ENCODE measurements at places on chromosomes 6 and 20.

DNA sequence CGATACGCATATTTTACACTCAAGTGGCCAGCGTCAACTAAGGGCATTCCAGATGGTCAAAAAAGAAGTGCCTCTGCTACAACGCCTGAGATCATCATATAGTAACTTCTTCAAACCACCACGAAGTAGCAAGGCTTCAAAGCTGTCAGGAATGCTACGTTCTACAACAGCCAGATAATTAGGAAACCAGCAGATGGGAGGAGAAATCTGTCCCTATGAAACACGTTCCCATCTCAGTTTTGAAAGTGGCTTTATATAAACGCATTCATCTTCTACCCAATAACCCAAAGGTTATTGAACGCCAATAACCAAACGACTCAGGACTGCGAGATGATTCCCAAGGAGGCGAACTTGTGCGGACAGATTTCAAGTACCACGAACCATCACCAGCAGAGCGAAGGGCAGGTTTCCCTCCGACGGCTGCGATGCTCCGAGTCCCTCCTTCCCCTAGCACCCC, 1.2 kb downstream of the ABHD12 start:
- no peak for DNase-seq

GRCh38 chr6:49890988-49891387, 24.7 kb upstream of the CRISP1 start:
- no peak for DNase-seq

- no peak for DNase-seq
Measured at GRCh38 chr6:3446184-3446583, 10.7 kb downstream of the SLC22A23 start.

- DNase-seq, result no peak
Measured at GRCh38 chr6:22019857-22020256, 277.0 kb downstream of the PRL start.

DNA sequence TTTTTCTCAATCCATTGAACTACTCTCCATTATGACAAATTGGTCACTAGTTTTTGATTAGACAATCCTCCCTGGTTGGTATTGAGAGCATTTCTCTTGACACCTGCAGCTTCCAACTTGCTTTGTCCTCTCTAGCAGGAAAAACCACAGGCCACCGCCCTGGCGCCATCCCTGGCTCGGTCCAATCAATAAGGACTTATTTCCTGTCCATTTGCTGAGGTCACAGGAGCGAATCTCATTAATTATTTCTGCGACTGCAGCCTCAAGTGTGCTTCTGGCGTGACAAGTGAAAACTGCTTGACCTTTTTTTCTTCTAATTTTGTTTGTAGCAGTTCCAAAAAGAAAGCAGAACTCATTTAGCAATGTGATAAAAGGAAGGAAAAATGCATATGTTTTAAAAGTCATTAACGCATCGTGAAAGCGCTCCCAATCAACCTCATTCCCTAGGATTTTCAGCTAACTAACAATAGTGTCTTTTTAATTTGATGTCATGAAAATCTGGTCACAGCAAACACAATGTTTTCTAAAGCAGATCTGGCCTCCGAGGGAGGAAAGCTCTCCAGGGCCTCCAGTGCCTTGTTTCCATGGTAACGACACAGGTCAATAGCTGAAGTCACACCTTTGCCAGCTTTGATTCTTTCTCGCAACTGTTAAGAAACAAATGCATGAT, 39.0 kb upstream of the BEND3 start:
- DNase-seq, result no peak

DNA sequence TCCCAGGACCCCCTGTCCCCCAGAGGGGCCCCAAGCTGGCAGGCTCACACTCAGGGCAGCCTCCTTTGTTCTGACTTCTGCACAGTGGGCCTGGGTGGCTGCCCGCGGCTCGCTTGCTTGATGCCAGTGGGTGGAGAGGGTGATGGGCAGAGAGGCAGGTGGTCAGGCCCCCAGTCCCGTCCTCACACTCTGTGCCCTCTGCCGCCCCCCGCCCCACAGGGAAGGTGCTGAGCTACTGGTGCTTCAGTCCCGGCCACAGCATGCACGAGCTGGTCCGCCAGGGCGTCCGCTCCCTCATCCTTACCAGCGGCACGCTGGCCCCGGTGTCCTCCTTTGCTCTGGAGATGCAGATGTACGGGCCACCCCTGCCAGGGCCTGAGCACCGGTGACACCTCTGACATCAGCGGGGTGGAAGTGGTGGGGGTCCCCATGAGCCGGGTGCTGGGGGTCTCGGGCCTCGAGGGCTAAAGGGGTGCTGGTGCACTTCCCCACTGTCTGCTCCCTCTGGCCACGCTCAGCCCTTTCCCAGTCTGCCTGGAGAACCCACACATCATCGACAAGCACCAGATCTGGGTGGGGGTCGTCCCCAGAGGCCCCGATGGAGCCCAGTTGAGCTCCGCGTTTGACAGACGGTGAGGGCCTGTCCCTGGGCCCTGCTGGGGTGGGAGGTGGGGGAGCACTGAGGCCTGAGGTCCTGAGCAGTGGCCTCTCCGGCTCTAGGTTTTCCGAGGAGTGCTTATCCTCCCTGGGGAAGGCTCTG, 8.9 kb upstream of the TNFRSF6B start:
- DNase-seq, result no peak

- DNase-seq, result no peak
Measured at GRCh38 chr20:43306837-43307236, 117.1 kb upstream of the PTPRT start.

GRCh38 chr20:6157345-6157744, 34.5 kb upstream of the FERMT1 start:
- no peak for DNase-seq

GRCh38 chr20:8800089-8800488, 268.8 kb upstream of the PLCB4 start:
- no peak for DNase-seq

DNA sequence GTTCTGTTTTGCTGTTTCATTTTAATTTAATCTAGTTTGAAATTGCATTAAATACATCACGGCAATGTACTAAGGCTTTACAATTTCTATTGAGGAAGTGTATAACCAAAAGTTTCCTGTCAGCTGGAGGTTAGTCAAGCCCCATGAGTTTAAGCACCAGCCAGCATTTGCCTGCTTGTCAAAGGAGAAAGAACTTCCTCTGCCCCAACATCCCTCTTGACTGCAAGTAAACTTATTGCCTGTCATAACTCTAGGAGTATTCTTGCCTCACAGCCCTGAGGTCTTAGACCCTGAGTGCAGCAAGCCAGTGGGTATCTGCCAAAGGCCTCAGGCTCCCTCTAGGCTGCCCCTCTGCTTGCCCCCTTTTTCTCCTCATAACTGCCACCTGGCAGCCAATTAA, 106.7 kb upstream of the INSM1 start:
- no peak for DNase-seq

GRCh38 chr6:55524441-55524840, 54.6 kb downstream of the HMGCLL1 start:
- no peak for DNase-seq

DNA sequence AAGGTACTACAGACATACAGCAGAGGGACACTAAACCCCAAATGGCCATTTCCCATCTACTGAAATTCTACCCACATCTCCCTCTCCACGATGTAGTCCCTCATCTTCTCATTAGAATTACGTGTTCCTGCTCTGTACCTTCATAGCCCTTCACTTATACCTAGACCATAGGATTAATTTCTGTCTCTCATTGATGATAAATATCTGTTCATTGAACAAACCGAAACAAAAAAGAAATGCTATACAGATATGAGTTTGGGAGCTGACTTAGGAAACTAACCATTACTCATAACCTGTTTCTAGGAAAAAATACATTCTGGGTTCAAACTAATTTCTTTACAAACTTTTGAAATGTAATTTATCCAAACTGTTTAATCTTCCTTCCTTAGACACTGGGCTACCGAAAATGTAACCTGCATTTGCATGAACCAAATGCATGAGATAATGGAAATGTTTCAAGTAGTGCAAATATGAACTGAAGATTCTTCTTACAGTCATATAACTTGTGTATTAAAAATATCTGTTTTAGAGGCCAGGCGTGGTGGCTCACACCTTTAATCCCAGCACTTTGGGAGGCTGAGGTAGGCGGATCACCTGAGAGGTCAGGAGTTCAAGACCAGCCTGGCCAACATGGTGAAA, 85.3 kb downstream of the GJA10 start:
- no peak for DNase-seq

DNA sequence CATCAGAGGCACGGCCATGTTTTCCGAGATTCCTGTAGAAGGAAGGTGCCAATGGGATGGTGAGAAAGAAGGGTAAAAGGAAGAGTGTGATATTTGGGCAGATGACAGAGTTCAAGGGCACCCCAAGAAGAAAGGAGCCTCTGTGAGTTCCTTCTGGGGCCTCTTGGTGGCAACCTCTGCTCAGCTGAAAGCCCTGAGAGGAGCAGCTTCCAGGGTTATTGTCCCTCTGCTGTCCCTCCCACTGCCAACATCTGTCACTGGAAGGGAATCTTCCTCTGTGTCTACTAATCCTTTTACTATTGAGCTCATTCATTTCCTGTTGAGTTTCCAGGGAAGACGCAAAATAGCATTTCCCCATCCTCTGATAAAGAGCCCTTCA, 40.0 kb upstream of the KCNK16 start:
- DNase-seq, result no peak

DNA sequence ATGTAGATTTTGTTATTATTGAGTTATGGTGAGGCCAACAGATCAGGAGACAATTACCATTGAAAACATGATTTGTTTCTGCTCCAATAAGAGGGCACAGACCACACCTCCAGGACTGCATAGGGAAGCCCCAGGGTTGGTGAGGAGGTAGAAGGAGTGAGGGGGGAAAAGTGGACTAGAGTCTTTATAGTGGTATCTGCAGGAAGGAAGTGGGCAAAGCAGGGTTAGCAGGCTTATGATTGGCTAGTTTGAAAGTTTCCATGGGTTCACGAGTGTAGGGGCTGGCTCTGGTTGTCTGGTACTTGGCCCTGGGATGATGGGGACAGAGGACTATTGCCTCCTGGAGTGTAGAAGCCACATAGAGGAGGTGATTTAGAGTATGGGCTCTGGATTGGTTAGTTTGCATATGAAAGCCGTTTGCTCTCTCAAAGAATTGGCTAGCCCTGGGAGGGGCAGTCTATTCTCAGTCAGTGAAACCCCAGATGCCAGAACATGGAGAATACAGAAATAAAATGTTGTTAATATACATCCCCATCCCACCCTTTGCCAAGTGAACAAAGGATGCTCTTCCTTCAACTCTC, 156.6 kb downstream of the KLHL32 start:
- no peak for DNase-seq

DNA sequence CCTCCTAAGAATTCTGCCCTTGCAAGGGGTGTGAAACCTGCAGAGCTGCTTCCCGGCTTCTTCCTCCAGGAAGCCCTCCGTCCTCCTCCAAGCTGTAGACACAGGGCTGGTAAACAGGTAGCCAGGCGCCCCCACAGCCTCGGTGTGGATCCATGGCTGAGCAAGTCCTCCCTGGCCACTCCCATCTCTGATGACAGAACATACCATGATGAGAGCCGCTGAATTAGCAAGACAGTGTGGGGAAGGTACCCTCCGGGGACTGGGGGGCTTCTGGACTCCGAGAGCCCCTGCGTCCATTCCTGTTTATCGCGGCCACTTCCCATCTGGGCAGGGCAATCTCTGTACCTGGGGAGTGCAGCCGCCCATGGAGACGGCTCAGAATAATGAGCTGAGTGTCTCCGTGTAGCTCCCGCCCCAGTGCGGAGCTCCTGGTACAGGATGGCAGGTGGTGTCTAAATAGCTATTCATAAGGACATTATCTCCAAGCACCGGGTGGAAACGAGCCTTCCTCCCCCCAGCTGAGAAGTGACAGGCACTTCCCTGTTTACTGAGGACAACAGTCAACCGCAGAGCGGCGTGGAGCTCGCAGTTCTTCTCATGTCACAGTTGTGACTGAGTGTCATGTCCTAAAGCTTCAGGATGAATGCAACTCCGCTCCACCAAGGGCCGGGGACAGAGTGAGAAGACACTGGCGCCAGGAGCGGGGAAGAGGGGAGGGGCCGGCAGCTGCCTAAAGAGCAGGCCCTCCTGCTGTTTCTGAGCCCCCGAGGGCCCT, 22.7 kb upstream of the NTSR1 start:
- DNase-seq, result no peak

DNA sequence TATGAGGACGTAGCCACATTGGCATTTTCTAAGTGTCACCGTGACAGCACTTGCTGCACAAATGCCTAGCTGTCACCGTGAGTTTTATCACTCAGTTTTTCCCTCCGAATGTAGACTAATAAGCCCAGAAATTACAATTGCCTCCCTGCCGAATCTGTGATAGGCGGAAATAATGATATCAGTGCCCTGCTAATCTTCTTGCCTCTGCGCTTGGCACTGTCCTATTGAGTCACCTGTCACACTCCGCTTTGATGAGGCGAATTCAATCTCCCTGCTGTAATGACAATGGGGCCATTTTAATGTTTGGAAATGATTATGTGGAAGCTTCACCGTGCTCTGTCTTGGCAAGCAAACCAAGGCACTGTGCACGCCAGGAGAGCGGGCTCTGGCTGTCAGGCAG, 112.8 kb downstream of the LINC00237 start:
- DNase-seq, result no peak

DNA sequence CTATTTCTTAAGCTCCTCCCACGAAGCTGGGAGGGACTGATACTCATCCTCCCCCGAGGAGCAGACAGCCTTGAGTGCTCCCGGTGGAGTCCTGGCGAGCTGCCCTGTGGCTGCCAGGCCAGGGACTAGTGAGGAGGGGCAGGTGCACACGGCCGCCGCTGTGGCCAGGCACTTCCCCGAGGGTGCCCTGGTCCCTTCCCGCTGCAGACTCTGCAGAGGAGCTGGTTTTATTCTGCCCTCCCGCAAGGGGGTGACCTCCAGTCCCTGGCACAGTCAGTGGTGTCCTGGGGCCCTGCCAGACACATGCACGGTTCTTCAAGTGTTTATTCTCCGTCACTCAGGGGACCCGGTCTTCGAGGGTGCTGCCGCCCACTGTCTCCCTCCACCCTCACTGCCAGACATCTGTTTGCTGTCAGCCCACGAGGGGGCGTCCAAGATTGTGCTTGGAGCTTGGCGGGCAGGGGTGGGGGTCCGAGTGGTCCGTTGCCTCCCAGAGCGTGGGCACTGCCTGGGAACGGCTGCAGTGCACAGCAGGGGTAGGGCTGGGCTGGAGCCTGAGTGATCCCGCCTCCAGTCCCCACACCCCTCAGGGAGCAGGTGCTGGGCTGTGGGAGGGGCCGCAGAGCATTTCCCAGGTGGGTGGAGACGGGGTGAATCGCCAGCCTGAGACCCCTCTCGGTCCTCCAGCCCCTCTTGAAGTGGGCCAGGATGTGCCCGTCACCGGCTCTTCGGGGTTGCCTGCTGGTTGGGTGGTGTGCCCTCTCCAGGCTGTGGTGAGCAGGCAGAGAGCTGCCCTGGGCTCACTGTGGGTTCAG, 3.1 kb upstream of the CABLES2 start:
- no peak for DNase-seq

- DNase-seq, result no peak
Measured at GRCh38 chr6:157462956-157463742, 82.2 kb downstream of the ZDHHC14 start.
